ENCODE measurements at places on chromosomes 6 and 20.

DNA sequence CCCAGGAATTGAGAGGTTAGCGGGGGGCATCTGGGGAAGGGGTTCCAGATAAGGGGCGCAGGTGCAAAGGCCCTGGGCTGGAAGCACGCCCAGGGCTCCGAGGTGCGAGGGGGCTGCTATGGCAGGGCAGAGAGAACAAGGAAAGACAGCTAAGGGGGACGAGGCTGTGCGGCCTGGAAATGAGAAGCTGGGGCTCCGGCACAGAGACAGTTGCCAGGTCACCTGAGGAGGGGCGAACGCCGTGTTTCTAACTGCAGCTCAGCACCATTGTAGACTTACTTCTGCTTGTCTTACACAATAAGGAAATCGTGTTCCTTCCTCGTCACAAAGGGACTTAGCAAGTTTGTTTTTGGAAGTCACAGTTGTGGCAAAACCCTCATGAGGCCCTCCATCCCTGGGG lies 68.9 kb upstream of the TBXT start:
- no peak for DNase-seq

DNA sequence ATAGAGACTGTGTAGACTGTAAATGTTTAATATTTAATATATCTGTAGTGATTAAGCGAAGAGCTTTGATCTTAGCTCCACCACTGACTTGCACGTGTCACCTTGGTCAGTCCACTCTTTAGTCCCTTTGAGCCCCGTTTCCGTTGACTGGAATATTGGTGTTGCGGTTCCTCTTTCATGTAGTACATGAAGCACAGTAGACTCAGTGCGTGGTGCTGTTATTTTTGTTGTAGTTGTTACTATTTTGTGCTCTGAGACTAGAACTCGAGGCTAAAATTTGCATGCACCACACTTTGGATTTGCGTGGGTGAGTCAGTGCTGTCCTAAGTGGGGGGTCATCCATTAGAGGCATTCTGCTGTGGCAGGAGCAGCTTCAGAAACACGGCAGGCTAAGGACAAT lies 291.4 kb downstream of the QKI start:
- DNase-seq = no peak

- DNase-seq = no peak
Observed at GRCh38 chr6:66553441-66553840, 846.4 kb upstream of the EYS start.

DNA sequence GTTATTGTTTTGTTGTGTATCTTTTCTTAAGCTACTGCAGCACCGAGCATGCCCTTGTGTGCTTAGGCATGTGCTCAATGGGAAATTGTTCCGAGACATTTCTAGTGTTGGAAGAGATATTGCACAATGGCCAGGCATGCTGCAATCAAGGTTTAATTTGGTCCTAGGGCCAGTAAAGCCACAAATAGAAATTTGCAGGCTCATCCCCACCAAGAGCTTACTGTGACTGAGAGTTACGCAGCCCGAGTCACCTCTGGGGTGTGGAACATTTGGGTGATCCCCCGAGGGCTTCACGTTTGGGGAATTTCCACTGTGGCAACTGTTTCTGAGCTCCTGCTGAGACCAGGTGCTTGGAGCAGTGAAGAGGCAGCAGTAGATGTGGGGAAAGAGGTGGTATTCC lies 65.8 kb downstream of the ADTRP start:
- no peak for DNase-seq

DNA sequence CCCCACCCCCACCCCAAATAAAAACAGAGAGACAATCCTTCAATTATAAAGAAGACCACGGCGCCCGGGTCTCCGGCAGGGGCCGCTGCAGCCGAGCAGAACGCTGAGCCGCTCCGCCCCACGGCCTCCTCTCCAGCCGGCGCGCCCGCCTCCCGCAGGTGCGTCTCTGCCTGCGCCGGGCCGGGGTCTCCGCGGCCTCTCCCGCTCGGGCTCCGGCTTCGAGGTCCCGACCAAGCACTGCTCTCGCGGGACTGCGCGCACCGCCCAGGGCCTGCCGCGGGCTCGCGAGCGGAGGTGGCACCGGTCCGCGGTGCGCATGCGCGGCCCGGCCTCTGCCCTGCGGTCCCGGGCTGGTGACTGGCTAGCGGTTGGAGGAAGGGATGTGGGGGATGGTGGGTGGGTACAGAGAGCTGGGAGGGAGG lies 241 bp upstream of the SIRT5 start:
- DNase-seq = peak; percentile 92

GRCh38 chr6:18349386-18349785 lies 37.8 kb upstream of the RNF144B start:
- DNase-seq = no peak

DNA sequence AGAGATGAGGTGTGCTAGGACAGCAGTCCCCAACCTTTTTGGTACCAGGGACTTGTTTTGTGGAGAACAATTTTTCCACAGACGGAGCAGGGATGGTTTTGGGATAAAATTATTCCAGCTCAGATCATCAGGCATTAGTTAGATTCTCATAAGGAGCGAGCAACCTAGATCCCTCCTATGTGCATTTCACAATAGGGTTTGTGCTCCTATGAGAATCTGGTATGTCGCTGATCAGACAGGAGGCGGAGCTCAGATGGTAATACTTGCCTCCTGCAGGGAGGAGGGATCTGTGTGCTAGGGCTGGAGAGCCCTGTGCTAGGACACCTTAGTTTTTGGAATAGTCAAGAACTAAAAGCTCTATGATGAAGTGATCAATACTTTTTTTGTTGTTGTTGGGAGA lies 2.5 kb downstream of the SMIM13 start:
- DNase-seq = no peak

- DNase-seq = no peak
Observed at GRCh38 chr6:140256248-140256647, 881.8 kb upstream of the CITED2 start.

DNA sequence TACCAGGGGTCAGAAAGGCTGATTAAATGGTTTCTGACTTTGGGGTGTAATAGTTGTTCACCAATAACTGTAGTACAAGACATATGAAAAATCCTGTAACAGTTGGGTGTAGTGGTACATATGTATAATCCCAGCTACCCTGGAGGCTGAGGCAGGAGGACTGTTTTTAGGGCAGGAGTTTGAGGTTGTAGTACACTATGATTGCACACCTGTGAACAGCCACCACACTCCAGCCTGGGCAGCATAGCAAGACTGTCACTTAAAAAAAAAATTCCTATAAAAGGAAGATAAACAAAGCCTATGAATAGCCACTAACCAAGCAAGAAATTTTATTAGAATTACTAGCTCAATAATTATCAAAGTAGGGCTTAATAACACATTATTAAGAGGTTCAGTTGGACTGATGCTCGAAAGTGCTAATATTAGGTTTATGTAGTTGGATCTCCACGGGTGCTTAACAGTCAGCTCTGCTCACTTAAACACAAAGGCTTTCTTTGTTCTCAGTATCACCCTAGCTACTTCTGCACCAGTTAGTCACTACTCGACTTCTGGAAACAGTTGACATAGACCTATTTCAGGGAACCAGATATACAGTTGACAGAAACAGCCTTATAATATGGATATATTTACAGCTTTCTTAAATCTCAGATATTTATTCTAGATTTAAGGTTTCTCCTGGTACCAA lies 113.0 kb downstream of the MTFR2 start:
- no peak for DNase-seq

DNA sequence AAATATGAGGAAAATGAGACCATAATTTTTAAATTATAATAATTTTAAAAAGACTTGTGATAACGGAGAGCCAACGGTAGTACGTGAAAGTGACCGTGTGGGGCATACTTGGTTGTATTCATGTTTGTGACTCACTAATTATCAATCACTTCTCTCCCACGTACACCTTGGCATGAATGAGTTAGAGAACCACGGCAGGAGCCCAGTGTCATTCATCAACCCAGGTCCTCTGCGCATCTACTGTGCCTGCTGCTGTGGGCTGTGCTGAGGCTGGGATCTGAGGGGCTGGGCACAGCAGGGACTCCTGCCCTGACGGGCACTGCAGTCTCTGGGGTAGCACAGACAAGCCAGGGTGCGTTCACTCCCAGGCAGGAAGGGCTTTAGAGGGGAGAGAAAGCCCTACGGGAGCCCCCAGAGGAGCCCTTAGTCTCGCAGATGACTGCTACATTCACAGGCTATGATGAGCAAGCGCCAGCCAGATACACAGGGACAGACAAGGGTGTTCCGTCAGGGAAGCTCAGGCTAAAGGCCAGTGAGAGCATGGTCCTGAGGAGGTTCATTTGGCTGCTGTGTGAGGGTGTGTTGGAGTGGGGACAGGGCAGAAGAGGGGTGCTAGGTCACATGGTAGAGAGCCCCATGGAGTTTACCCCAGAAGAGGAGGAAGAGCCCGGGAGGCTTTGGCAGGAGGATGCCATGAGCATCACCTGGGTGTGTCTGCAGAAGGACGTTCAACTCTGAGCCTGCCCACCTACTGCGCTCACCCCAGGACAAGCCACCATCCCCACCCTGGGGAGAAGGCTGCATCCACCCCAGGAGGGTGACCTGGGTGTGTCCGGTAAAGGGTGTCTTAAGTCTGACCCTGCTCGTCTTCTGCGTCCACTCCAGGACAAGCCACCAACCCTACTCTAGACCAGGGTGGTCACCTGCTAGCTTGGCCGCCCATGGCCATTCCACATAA lies 8.2 kb upstream of the RPS6KA2 start:
- no peak for DNase-seq

- DNase-seq = no peak
Observed at GRCh38 chr6:158706369-158706982, 56.6 kb downstream of the SYTL3 start.

DNA sequence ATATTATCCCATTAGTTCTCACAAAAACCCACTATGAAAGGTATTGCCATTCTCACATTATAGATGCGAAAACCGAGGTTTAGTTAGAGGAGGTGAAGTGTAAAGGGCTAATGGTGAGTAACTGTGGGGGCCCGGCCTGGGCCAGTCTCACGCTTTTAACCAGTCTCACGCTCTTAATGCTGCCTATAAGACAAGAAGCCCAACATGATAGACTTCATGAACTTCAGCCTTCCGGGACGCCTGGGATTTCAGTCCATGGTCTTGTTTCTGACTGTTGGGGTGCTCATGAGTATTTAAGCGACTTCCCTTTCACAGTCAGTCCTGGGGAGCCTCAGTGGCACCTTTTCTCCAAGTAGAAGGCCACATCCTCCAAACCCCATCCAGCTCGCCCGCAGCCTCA lies 31.7 kb downstream of the AGPAT4 start:
- DNase-seq = no peak

GRCh38 chr6:150068151-150068550 lies 770 bp downstream of the ULBP3 start:
- no peak for DNase-seq

DNA sequence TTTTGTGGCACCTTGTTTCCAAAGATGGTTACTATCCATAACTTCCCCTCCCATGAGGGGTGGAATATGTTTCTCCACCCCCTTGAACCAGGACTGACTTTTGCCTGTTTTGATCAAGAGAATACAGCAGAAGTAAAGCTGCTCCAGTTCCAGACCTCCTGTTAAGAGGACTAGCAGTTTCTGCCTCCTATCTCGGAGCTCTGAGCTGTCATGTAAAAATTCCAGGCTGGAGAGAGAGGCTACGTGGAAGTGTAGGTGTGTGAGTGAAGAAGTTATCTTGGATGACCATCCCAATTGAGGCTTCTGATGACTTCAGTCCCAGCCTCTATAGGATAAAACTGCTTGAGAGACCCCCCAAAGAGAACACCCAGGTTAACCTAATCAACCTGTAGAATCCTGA lies 511.7 kb upstream of the IMPG1 start:
- DNase-seq = no peak

- no peak for DNase-seq
Observed at GRCh38 chr6:109298605-109299264, 83.5 kb downstream of the CD164 start.

DNA sequence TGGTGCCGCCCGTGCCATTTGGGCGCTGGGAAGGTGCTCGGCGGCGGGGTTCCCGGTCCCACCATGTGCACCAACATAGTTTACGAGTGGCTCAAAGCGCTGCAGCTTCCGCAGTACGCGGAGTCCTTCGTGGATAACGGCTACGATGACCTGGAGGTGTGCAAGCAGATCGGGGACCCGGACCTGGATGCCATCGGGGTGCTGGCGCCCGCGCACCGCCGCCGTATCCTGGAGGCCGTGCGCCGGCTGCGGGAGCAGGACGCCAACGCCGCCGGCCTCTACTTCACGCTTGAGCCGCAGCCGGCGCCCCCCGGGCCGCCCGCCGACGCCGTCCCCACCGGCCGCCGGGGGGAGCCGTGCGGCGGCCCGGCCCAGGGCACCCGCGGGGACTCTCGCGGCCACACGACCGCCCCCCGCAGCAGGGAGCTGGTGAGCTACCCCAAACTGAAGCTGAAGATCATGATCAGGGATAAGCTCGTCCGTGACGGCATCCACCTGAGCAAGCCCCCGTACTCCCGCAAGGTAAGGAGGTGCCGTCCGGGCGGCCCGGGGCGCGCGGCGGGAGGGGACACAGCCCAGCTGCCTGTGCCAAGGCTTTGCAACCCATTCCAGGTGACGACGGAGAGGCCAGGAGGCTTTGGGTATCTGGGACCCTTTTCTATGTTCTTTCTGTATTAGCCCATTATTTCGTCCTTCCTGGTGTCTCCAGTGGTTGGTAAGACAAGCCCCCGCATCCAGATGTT lies 547 bp downstream of the SAMD5 start:
- DNase-seq = no peak

DNA sequence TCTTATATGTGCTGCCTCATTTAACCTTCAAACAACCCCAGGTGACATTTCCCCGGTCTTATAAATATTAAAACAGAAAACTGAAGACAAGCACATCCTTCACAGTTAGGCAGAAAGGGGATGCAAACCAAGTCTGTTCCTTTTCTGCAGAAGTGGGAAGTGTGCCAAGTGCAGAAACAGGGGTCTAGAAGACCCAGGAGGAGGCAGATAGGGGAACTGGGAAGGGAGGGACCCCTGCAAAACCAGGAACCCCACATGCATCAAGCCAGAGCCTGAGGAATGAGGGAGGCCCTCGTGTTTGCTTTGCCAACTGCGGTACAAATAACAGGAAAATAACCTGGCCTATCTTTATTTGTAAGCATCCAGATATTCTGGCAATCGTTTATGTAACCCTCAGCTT lies 17.0 kb upstream of the CST3 start:
- DNase-seq = no peak

GRCh38 chr20:5882166-5882565 lies 68.2 kb downstream of the TRMT6 start:
- no peak for DNase-seq

GRCh38 chr6:82083646-82084045 lies 163.9 kb downstream of the IBTK start:
- DNase-seq = no peak

DNA sequence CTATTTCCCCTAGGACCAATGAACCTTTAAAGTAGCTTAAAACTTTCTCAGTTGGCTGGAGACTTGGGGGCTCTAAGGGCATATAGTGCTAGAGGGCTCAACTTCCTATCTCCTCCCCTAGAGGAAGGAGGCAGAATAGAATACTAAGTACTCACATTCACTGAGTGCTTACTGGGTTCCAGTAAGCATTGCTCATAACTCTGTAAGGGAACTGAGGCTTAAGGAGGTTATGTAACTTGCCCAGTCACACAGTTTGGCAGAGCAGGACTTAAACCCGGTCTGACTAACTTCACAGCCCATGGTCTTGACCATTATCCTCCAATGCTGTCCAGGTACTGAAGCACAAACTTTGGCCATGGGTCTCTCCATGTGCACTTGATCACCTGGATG lies 12.5 kb downstream of the SESN1 start:
- no peak for DNase-seq

All from T-helper 17 cell (primary cell).